Lung microvascular endothelial cell (primary cell): ENCODE measurements at places on chromosomes 1 and 21. TPM values are rescaled to one million over a fixed set of nuclear protein-coding genes. Genes with fewer than 3 reads are reported as not detected.
A peak's percentile ranks its signal among the peaks of the same experiment; 100 is the strongest.

DNA sequence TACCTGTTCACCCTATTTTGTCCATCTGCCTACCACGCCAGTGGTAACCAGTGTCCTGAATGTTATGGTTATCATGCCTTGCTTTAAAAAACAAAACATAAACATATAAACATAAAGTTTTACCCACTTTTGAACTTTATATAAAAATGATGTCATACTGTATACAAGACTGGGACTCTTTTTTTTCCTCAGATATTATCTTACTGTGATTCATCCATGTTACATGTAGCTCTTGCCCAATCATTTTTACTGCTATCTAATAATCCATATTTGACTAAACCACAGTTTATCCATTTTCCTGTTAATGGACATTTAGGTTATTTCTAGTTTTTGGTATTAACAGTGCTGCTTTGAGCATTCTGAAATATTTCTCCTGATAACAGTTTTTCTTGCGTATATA is 78.8 kb downstream of the GPR161 start:
- DNase-seq: no peak

- DNase-seq: no peak
Observed at GRCh38 chr1:92762355-92762754, 22.6 kb downstream of the EVI5 start.

DNA sequence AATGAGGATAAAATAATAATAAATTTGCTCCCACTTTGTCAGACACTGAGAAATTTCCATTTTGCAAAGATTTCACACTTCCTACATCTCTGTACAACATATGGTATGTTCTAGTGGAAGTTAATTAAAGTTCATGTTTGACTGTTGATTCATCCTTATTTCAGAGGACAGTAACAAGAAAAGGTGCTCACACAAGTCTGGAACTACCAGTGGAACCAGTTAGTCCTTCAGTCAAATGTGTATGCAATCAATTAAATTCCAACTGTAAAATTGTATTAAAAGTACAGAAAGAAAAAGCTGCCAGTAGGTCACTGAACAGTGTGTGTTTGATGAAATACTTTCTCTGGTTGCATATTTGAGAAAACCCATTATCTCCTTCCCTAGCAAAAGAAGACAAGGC is 496.0 kb upstream of the PKN2 start:
- no peak for DNase-seq

- DNase-seq: no peak
Observed at GRCh38 chr1:169119405-169119804, 12.9 kb downstream of the ATP1B1 start.

GRCh38 chr1:178060789-178061556 is 32.9 kb upstream of the RASAL2 start:
- DNase-seq: peak; percentile 88

The AGBL4 gene
- total RNA-seq: 0.40 TPM in 1 of 2 replicates, not detected in the other

The SIPA1L2 gene
- 3.0 and 7.2 TPM in 2 replicates for total RNA-seq

- DNase-seq: no peak
Observed at GRCh38 chr1:36034692-36035091, 49.2 kb upstream of the TEKT2 start.

The CBR3 gene
- total RNA-seq: 0.60 and 2.4 TPM in 2 replicates

- peak; percentile 17 for DNase-seq
Observed at GRCh38 chr1:941588-942383, 17.3 kb downstream of the NOC2L start.
